ENCODE measurements at places on chromosomes 7 and 10. TPM values are rescaled to one million over a fixed set of nuclear protein-coding genes. Genes with fewer than 3 reads are reported as not detected.

The PRKCQ gene
- total RNA-seq, result 7.7 TPM

The DRGX gene
- total RNA-seq, result not detected

The CRCP gene
- 34.2 TPM for total RNA-seq

The NPFFR1 gene
- total RNA-seq, result 0.04 TPM

- DNase-seq, result no peak
Measured at GRCh38 chr7:76011442-76011861, 17.1 kb upstream of the TMEM120A start.

DNA sequence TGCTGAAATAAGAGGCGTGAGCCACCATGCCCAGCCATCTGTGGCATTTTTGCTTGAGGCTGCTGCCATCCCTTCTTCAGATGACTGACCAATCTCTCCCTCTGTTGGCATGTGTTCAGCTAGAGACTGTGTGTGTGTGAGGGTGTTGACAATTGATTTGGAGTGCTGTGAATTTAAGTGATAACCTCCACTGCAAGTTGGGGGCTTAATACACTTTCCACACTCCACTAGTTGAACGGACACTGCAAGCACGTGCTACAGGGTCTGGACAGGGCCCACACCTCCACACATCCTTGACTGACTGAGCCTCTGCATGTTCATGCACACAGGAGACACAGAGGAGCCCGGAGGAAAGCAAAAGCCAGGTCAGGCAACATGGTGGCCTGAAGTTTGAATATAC is 51.3 kb downstream of the BRAF start:
- DNase-seq, result no peak

DNA sequence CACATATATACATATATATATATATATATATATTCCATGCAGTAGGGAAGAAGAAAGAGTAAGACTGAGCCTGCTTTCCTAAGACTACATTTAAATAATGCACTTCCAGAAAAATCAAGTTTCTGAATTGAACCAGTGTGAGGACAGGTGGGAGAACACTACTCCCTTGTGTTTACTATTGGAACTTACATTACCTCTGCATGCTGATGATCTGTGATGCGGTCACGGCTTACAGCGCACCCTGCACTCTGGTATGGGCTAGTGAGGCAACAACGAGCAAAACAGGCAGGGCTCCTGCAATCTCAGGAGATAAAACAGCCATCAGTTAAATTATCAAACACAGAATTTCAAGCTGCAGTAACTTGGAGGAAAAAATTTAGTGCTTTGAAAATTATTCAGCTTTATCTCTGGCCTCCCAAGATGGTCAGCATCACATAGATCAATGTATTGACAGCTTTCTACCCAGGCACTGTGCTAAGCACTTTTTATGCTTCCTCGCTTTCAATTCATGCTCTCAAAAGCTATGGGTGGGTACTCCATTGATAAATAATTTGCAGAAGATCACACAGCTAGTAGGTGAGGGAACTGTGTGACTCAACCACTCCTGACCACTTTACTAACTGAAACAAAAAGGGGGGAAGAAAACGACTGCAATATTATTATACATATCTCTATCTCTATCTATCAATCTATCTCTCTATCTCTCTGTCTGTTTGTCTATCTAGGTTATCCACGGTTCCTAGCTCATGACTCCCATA is 20.5 kb upstream of the SLC16A12 start:
- no peak for DNase-seq
